ENCODE measurements at places on chromosomes 2 and 18.

- no peak for DNase-seq
Observed at GRCh38 chr2:189164746-189165145, 14.8 kb downstream of the COL5A2 start.

DNA sequence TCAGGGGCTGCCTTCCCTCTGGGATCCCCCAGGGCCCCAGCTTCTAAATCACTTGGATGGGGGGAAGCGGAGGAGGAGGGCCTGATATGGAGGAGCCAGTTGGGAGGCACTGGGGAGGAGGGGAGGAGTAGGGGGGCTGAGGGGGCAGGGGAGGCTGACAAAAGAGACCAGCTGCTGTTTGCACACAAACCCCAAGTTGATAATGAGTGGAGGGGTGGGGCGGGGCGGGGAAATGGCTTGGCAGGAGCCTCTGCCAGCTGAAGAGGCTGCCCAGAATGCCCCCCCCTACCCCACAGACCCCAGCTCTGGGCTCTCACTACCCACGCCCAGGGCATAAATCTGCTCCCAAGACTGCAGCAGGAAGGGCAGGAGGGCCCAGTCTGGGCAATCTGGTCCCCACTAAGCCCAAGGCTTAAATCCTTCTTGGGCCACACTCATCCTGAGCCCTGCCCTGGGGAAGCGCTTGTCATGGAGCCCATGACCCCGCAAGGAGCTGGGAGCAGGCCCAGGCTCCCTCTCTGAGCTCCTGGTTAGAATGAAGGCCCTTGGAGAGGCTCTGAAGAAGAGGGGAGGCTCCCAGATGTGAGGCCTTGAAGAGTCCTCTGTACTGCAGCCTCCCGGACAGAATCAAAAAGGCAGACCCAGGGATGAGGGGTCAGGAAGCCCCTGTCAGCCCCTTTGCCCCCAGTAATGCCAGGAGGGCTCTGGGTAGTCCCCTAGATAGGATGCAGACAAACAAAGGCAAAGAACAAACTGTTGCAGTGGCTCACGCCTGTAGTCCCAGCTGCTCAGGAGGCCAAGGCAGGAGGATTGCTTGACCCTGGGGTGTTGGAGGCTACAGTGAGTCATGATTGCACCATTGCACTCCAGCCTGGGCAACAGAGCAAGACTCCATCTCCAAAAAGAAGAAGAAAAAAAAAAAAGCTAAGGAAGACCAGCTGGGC lies 24.8 kb upstream of the PTMA start:
- DNase-seq = no peak

DNA sequence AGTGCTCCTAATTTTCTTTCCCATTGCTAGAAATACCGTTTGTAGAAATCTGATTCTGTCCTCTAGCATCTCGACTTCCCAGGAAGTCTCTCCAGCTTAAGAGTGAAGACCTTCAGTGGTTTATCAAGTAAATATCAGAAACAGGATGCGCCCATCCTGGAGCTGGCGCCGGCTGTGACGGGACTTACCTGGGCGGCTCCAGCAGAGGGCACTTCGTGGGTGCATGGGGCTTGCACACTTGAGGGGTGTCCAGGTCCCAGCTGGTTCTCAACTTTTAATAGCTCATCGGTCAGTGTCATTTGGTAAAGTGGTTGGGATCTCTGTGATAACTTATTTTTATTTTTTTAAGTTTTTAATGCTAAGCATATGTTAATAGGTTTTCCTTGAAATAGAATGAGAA lies 167.0 kb upstream of the TPO start:
- peak; percentile 4 for DNase-seq

- DNase-seq = no peak
Observed at GRCh38 chr2:129480790-129481189, 498.7 kb upstream of the RAB6C start.

DNA sequence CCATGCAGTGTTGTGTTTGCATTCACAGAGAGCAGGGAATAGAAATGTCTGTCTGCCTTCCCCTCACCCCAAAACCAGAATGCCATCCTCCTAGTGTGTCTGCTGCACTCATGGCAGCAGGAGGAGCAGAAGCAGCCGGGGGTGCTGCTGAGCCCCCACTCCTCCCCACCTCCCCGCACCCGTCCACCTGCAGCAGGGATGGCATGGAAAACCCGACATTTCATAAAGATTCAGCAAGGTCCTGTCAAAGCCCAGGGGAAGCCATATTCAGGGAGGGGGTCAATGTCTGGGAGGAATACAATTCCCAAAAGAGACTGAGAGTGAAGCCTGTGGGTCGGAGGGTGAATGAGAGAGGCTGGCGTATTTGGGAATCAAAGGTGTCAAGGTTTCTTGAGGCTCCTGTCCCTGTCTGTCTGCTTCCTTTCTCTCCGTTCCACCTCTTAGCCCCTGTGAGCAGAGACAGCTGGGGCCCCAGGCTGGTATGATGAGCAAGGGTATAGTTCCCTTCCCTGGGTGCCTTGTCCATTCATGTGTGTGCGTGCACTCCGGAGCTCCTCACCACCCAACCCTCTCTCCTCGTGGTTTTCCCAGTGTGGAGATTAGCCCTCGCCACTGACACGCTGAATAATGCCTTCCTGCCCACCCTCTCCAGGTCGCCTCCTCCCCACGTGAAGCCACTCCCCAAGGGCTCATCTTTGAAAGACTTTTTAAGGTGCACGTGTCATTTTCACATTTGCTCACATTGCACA lies 133.5 kb upstream of the ZNF236 start:
- DNase-seq = no peak

DNA sequence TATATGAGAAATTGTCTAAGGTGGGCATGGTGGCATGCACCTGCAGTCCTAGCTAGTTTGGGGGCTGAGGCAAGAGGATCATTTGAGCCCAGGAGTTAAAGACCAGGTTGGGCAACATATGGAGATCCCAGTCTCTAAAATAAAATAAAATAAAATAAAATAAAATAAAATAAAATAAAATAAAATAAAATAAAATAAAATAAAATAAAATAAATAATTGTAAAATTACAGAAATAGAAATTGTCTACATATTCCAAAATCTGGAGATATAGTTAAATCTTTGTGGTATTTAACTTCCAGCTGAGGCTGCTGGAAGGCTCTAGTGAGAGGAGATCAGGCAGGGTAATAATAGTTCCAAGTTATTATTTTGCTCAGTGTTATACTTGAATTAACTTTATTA lies 1432.1 kb upstream of the CDH2 start:
- no peak for DNase-seq

- DNase-seq = peak; percentile 88
Observed at GRCh38 chr18:52903857-52904256, 563.9 kb downstream of the DCC start.

DNA sequence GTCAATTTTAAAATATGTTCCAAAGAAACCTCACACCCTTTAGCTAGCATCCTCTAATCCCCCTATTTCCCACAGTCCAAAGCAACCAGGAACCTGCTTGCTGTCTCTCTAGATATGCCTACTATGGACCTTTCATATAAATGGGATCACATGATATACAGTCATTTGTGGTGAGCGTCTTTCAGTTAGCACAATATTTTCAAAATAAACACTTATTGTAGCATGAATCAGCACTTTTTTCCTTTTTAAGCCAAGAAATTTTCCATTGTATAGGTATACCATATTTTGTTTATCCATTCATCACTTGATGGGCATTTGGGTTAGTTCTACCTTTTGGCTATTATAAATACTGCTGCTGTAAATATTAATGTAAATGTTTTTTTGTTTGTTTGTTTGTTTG lies 223.0 kb upstream of the DOK6 start:
- DNase-seq = peak; percentile 43

GRCh38 chr2:170298115-170298514 lies 120.2 kb downstream of the MYO3B start:
- no peak for DNase-seq

- no peak for DNase-seq
Observed at GRCh38 chr2:71756280-71756906, 303.0 kb downstream of the DYSF start.

- DNase-seq = no peak
Observed at GRCh38 chr2:99430614-99431291, 59.1 kb downstream of the REV1 start.

GRCh38 chr18:36303211-36303844 lies 5.8 kb downstream of the FHOD3 start:
- no peak for DNase-seq

GRCh38 chr2:8605351-8606065 lies 76.3 kb upstream of the ID2 start:
- peak; percentile 79 for DNase-seq

DNA sequence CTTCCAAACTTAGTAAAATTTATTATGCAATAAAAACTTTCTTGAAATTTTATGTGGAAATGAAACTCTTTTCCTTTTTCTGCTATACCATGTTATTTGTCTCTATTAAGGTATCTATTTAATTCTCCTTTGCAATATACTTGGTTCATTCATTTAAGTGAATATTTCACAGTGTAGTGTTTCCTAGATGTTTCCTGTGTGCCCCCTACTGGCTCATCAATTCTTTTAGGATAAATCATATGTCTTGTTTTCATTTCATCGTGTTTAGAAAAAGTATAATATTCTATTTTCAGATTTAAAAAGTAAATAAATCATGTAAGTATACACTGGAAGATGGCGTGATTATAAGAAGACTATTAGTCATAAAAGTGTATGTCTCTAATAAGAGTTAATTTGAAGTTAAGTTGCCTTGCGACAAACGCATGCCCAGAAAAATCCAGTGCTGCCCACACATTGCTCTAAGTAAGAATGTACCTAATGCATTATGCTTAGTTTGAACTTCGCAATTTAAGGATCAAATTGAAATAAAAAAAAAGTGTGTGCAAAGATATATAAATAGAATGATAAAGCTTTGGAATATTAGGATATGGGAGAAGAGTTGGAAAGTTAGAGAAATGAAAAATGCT lies 525.4 kb downstream of the KCNJ3 start:
- peak; percentile 71 for DNase-seq

DNA sequence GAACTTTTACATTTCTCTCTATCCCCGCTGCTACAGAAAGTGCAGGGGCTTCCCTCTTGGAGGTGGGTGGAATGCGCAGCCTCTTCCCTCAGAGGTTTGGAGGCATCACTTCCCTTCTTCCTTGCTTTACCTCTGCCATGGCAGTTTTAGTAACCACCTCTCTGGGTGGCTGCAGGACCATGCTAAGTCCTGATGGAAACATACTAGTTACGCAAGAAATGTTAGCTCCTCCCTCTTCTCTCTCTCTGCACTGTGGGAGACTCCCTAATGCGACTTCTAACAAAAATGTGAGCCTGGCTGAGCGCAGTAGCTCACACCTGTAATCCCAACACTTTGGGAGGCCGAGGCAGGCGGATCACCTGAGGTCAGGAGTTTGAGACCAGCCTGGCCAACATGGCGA lies 116.8 kb upstream of the RAB6C start:
- DNase-seq = no peak

DNA sequence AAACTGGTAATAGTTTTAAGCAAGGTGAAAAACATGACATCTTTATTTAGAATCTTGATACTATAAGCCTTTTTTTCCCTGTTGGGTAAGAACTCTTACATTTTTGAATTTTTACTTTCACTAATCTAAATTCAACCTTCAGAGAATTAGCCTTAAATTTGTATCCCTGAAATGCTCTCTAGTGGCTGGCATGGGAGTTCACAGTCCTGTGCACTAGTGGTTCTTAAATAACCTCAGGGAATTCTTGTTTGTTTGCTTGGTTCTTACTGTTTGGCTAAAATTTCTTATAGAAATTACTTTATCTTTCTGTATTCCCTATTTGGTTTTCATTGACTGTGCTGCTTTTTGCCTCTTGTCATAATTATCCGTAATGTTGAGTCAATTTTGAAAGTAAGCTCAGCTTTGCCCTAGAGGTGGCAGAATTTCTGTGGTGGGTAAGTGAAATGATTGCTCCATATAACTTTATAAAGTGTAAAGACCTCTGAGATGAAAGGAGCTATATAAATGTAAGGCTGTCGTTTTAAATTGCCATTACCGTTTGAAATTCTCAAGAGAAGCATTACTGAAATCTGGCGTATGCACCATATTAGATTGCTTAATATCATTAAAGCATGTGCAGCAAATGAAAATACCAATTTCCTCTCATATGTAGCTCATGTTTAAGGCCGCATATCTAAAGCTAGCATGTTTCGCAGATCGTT lies 391.3 kb upstream of the FIGN start:
- DNase-seq = peak; percentile 14

GRCh38 chr18:8586941-8587340 lies 22.3 kb upstream of the RAB12 start:
- DNase-seq = no peak

DNA sequence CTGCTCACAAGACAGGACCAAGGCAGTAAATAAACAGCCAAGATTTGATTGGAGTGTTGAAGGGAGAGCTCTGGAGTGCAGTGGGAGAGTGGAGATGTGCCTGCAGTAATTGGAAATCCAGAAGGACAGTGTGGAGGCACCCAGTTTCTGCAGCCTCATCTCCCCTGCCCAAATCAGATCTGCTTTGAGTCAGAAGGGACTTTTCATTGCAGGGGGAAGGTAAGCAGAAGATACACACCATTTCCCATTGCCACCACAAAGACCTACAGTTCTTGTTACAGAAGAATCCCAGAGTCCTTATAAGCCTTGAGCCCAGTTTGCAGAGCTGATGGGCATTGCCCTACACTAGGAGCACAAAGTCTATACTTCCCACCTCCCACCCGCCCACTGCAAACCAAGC lies 27.2 kb upstream of the GCFC2 start:
- DNase-seq = no peak

DNA sequence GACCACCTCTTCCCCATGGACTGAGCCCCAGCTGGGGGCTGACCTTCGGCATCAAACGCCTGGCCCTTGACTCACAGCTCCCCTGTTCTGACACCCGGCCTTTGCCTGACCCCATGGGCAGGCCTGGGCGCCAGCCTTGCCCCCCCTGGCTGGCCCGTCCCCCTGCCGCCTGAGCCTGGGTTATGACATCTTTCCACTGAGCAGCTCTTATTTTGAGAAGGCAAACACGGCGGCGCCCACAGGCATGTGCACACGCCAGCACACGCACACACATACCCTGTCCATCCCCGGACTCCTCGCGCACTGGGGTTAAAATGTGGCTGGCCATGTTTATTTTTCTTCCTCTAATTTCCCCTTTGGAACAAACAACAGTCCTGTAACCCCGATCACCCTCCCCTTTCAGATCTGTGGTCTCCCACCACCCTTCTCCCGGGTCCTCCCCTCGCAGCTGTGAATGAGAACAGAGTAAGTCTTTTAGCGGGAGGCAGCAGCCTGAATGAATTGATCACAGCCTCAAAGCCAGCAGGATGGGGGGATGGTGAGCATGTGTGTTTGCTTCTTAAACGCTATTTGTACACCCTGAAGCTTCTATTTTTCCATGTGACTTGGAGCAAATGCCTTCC lies 11.8 kb upstream of the ATOH8 start:
- peak; percentile 87 for DNase-seq

GRCh38 chr2:239747274-239747673 lies 277.9 kb downstream of the NDUFA10 start:
- no peak for DNase-seq

DNA sequence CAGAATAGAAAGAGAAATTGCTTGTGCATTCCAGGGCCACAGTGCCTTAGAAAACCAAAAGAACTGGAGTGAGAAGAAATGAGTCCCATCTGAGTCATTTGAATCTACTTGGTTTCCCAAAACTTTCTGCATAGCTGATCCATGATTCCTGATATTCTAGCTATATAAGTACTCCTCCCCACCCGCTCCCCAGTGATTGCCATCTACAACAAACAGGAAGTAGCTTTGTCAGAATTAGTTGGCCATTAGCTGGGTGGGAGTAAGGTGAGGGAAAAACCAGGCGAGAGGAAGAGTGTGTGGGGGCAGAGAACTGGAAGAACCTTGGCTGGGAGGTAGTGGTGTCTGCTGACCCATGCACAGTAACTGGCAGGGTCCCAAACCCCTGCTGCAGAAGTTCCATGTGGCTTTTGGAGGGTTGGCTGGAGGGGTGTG lies 122.1 kb downstream of the ACAA2 start:
- no peak for DNase-seq

GRCh38 chr2:151091583-151091982 lies 170.1 kb downstream of the RBM43 start:
- DNase-seq = no peak
